ENCODE measurements at places on chromosomes 6 and 20.

GRCh38 chr6:82396964-82397751, 33.5 kb downstream of the TPBG start:
- DNase-seq, result no peak

- DNase-seq, result no peak
Observed at GRCh38 chr6:160810238-160810637, 108.2 kb downstream of the PLG start.

GRCh38 chr6:25411316-25411950, 132.3 kb downstream of the CARMIL1 start:
- DNase-seq, result no peak

DNA sequence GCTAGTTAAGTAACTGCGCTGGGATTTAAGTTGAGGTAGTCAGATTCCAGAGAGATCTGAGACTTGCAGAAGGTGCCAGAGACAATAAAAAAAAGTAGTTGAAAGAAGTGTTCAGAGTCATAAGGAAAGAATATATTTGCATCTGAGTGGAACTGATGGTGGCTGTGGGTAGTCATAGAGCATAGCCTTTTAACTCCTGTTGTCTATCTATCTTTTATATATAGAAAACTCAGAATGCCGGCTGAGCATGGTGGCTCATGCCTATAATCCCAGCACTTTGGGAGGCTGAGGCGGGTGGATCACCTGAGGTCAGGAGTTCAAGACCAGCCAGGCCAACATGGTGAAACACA, 62.0 kb downstream of the CARMIL1 start:
- DNase-seq, result no peak

GRCh38 chr20:63411898-63412631, 50.9 kb upstream of the CHRNA4 start:
- no peak for DNase-seq

DNA sequence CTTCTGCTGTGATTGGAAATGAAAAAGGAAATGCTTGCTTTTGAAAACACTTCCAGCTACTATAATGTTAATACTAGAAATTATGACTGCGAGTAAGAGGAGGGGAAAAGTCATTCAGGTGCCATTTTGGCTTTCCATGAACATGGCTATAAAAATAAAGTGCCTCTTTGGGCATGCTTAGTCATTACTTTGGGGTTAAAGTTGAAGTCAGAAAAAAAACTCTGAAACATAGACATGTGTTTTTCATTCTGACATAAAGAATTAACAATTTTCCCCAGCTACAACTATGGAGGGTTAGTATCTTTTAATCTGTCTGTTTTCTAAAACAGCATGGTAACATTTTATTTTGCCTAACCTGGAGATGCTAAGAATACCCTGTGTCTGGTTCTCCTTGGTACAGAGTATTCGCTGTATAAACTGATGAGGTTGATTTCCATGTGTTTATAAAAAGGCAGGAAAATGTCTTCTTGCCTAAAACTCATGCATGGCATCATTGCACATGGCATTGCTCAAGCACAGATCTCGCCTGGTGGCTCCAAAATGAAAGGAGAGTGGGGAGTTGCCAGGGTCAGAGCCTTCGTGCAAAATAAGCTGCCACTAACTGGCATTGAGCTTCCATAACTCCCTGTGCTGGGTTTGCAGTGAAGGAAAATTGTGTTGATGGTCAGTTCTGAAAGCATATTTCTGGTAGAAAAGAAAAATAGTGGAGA, 188.9 kb downstream of the KCNQ5 start:
- DNase-seq, result no peak

DNA sequence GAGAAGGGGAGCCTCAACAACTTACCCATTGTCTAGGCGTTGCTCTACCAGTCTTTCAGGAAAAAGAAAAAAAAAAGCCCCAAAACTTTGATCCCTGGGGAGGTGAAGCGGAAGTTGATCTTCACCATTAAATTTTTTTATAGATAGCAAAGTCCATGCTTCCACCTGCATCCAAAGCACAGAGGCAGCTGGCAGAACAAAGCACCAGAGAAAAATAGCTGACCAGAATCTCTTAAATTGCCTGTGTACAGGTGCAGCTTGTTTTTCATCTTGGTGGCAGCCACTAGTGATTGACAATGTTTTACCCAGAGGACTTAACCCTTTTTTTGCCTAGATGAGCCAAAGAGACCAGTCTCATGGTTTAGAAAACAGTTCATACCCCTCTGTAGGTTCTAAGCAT, 86.0 kb downstream of the MYB start:
- DNase-seq, result no peak

DNA sequence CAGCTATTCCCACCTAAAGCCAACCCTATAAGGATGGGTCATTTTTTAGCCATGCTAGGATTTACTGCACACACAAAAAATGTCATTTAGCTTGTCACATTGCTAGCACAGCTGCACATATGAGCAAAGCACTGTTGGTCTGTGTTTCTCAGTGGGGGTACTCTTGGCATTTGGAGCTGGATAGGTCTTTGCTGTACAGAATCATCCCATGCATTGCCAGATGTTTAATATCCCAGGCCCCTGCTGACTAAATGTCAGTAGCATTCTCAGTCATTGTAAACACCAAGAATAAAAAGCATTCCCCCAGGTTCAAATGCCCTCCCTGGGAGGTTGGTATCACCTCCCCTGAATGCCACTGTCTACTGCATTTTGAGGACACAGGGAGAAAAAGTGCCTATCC, 14.6 kb upstream of the LTV1 start:
- DNase-seq, result no peak

DNA sequence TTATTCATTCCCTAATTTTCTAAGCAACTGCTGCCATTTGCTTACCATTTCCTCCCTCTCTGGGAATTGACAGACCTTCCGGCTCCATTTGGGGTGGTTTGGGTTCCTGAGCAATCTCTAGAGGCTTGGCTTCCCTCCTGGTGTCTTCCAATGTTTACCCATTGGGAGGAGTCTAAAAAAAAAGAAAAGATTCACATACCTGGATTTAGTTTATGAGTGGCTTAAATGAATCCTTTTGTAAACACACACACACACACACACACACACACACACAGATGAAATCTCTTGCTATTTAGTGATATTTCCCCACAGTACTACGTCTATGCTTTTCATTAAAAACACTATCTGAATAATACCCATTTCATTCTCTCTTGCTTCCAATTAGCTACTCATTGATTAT, 48.3 kb upstream of the TRAF3IP2 start:
- no peak for DNase-seq

Measured in kidney capillary endothelial cell (primary cell).